ENCODE measurements at places on chromosomes 4 and X.

- no peak for DNase-seq
These were observed 1303.4 kb downstream of the TECRL start for GRCh38 chr4:63105839-63106238.

DNA sequence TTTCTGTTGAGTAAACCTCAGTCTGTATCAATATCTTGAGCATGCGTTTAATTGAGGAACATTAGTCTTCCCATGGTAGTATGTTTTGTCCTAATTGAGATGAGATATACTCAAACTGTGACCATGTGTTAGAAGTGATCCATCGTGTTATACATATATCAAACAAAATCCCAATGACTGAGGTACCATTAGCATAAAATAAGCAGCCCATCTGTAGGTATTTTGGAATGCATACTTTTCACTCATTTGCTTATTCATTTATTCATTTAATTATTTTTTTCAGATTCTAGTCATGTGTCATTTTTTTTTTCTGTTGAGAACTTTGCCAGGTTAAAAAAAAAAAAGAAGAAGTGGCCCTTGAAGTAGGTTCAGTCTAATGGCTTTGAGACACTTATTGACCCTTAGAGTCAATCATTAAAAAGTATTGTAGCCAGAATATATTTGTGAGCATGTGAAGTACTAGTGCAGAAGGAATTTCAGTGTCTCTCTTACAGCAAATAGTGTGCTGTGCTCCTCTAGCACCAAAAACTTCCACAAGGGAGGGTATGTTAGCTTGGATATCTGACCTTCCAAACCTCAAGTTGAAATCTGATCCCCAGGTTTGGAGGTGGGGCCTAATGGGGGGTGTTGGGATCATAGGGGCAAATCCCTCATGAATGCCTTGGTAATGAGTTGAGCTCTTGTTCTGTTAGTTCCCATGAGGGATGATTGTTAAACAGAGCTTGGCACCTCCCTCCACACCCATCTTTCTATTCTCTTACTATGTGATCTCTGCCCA is 130.8 kb upstream of the NPY2R start:
- no peak for DNase-seq

GRCh38 chr4:124017185-124017785 is 620.7 kb downstream of the SPRY1 start:
- no peak for DNase-seq

DNA sequence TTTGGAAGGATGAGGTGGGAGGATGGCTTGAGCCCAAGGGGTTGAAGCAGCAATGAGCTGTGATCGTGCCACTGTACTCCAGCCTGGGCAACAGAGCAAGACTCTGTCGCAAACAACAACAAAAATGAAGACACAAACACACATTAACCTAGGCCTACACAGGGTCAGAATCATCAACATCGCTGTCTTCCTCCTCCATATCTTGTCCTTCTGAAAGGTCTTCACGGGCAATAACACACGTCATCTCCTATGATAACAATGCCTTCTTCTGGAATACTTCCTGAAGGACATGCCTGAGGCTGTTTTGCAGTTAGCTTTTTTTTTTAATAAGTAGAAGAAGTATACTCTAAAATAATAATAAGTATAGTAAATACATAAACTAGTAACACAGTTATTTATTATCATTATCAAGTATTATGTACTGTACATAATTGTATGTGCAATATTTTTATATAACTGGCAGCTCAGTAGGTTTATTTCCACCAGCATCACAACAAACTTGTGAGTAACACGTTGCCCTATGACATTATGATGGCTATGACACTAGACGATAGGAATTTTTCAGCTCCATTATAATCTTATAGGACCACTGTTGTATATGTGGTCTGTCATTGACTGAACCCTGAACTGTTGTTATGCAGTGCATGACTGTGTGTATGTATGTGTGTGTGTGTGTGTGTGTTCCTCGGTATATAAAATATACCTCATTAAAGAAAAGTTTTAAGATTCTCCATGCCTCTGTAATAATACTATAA is 69.2 kb upstream of the MAML3 start:
- DNase-seq = no peak

GRCh38 chr4:57220172-57220571 is 110.0 kb upstream of the IGFBP7 start:
- DNase-seq = no peak

DNA sequence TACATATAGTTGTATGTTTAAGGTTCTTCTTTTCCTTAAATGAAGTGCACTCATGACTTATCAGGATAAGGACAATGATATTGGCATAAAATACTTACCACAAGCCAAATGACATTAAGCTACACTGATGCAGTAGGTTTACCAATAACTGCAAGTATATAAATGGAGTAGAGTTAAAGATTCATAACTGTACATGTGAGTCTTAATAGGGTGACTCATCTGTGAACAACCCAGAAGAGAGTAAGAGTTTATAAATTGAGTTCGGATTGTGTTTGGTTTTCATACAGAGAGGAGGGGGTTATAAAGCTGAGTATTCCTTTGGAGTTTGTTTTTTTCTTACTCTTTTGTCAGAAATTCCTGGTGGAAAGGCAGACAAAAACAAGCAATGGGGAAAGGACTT is 144.8 kb downstream of the TLL1 start:
- DNase-seq = no peak

DNA sequence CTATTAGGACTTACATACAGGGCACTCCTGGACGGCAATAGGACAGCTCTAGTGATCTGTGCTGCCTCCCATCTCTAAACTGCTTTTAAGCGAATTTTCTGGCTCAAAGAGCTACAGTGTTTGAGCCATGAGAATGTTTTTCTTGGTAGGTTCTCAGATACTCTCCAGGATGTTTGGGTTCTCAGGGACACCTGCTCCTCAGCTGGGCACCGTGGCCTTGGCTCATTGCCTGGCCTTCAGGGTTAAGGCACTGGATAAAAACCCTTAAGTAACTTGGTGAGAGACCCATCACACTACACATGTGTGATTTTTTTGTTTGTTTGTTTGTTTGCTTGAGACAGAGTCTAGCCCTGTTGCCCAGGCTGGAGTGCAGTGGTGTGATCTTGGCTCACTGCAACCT is 38.5 kb upstream of the HERC5 start:
- DNase-seq = no peak

- no peak for DNase-seq
These were observed 343.8 kb downstream of the ARHGAP24 start for GRCh38 chr4:85818700-85819099.

All from activated naive CD8-positive, alpha-beta T cell treated with anti-CD3 and anti-CD28 coated beads for 36 hours (primary cell).